ENCODE measurements at places on chromosomes 1 and 21. TPM values are rescaled to one million over a fixed set of nuclear protein-coding genes. Genes with fewer than 3 reads are reported as not detected.

GRCh38 chr1:158506369-158506987, 34.5 kb downstream of the OR10R2 start:
- H3K27ac ChIP-seq = no peak overlapping the region
- H3K4me3 ChIP-seq = no peak overlapping the region
- H3K27me3 ChIP-seq = peaks cover 29% of the 10 kb centered on the region
- peak; percentile 66 for DNase-seq

DNA sequence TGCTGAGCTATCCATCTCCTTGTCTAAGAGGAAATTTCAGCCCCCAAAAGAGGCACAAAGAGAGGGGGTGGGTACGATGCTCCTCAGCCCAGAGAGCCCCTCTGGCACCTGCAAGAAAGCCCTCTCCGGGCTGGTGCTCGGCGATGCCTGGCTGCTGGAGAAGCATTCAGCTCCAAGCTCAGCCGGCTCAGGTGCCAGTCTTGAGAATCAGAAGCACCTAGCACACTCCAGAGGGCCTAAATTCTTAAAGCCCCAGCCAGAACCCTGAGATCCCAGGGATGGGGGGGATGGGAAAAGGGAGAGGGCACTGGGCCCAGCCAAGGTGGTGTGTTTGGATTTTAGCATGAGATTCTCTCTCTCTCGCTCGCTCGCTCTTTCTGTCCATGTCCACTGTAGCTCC, 2.9 kb downstream of the GRIK3 start:
- H3K36me3 ChIP-seq = no peaks in the 10 kb centered on the region
- no peak overlapping the region for H3K27ac ChIP-seq
- H3K27me3 ChIP-seq = peaks cover 96% of the 10 kb centered on the region
- DNase-seq = no peak
- H3K4me1 ChIP-seq = no peaks in the 10 kb centered on the region

GRCh38 chr1:184691719-184692324, 62.8 kb downstream of the EDEM3 start:
- H3K27ac ChIP-seq = no peak overlapping the region
- peaks cover 5% of the 10 kb centered on the region for H3K36me3 ChIP-seq
- no peak overlapping the region for H3K4me3 ChIP-seq

DNA sequence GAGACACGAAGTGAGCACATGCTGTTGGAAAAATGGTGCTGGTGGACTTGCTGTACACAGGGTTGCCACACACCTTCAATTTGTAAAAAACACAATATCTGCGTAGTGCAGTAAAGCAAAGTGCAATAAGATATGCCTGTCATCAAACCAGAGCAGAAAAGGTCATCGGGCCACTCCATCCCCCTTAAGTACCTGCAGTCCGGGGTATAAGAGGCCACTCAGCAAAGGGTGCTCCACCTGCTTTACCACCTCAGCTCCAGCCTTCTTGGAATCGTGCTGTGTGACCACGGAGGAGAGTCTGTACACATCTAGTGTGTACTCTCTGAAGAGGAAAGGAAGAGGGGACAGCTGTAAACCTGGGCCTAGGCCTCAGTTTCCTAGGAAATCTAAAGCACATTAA, 10.9 kb downstream of the YARS1 start:
- H3K4me1 ChIP-seq = no peaks in the 10 kb centered on the region
- no peak overlapping the region for H3K27ac ChIP-seq
- H3K4me3 ChIP-seq = no peak overlapping the region
- no peaks in the 10 kb centered on the region for H3K27me3 ChIP-seq
- no peak for DNase-seq
- peaks cover 82% of the 10 kb centered on the region for H3K36me3 ChIP-seq

The WNT3A gene
- not detected for total RNA-seq

The CYP4A22 gene
- total RNA-seq = not detected

DNA sequence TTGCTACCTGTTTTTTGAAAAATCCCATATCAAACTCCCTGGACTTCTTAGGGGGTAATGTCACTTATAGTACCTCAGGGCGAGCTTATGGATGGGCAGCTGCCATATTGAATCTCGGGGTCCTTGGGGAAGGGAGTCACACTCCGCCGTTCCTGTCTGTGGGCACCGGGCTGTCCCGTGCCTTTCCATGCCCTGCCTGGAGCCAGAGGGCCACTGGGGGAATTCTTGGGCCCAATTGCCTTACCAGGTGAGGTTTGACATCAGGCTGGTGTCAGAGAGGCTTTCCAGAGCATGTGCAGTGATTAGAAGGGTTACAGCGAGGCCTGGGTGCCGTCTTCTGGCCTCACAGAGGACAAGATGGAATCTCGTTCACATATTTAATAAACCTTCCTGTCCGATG, 28.8 kb downstream of the QSOX1 start:
- no peak for DNase-seq
- H3K36me3 ChIP-seq = peaks cover 49% of the 10 kb centered on the region
- no peaks in the 10 kb centered on the region for H3K4me1 ChIP-seq
